HepG2 (cell line): ENCODE measurements at places on chromosomes 12 and 14. TPM values are rescaled to one million over a fixed set of nuclear protein-coding genes. Genes with fewer than 3 reads are reported as not detected.

Gene CLEC4E
- total RNA-seq: not detected in 2 replicates

Gene KIF21A
- 39.7 and 55.9 TPM in 2 replicates for total RNA-seq

Gene GOLGA5
- 40.0 and 54.6 TPM in 2 replicates for total RNA-seq

Gene KRT3
- not detected in 2 replicates for total RNA-seq

Gene OAS3
- 10.5 and 16.7 TPM in 2 replicates for total RNA-seq

DNA sequence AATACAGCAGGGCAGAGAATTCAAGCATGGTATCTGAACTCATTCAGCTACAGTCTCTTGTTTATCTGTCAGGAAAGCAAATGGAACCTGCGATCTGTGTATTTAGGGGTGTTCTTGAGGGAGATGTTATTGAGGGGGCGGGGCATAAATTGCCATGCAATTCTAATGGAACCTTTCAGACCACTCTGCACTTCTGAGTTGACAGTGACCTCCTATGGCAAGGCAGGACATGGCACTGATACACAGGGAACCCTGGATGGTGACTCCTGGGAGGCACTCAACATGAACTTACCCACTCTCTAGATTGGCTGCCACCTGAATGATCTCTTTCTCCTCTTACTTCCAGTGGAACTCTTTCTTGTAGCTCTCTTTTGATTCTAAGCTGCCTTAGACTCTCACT is 787.3 kb downstream of the VRK1 start:
- no peak overlapping the region for H3K4me3 ChIP-seq
- DNase-seq: no peak
- H3K27me3 ChIP-seq: no peaks in the 10 kb centered on the region
- H3K27ac ChIP-seq: no peak overlapping the region
- no peaks in the 10 kb centered on the region for H3K4me1 ChIP-seq
- no peaks in the 10 kb centered on the region for H3K36me3 ChIP-seq

DNA sequence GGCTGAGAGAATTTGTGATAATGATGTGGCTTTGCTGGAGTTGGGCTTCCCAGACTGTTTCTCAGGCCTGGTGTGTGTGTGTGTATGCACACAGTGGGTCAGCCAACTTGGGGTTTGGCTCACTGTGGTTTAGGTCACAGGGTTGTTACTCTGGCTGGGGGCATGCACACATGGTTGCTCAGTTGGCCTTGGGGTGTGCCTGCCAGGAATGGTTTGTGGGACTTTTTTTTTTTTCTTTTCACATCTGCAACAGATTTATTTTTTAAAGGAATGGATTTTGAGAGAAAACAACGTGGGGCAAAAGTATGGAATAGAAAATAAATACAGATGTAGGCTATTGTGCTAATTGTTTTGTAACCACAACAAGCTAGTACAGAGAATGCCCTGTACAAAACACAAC is 25.0 kb upstream of the GTF2A1 start:
- no peaks in the 10 kb centered on the region for H3K36me3 ChIP-seq
- H3K27ac ChIP-seq: no peak overlapping the region
- DNase-seq: no peak
- H3K4me3 ChIP-seq: no peak overlapping the region

GRCh38 chr12:6070472-6071257 is 53.8 kb downstream of the VWF start:
- no peaks in the 10 kb centered on the region for H3K36me3 ChIP-seq
- H3K4me3 ChIP-seq: no peak overlapping the region
- peaks cover 52% of the 10 kb centered on the region for H3K4me1 ChIP-seq
- peak; percentile 75 for DNase-seq

DNA sequence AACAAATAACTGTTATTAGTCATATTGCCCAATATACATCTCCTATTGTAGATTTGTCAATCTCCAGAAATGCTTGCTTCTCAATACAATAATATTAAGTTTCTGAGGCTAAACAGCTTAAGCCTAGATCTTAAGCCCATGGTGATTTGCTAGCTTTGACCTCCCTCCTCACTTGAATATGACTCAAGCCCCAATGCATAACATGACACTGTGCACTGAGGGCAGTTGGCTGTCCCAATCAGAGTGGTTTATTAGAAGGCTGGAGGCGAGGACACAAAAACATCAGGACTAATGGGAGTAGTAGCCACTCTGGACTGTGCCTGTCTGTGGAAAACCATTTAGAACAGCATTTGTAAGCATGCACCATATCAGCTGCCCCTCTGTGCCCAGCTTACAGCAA is 81.1 kb upstream of the GTF2A1 start:
- H3K27me3 ChIP-seq: no peaks in the 10 kb centered on the region
- no peak overlapping the region for H3K4me3 ChIP-seq
- H3K4me1 ChIP-seq: peaks cover 42% of the 10 kb centered on the region
- no peaks in the 10 kb centered on the region for H3K36me3 ChIP-seq
- peak overlapping the region; percentile 91 for H3K27ac ChIP-seq
- no peak for DNase-seq

- H3K27me3 ChIP-seq: no peaks in the 10 kb centered on the region; the same call in 1 of the 2 replicates
- H3K27ac ChIP-seq: no peak overlapping the region
- H3K36me3 ChIP-seq: no peaks in the 10 kb centered on the region
- H3K4me3 ChIP-seq: no peak overlapping the region
- H3K4me1 ChIP-seq: no peaks in the 10 kb centered on the region
- DNase-seq: no peak
Measured at GRCh38 chr12:118625050-118625675, 248.8 kb downstream of the SUDS3 start.

DNA sequence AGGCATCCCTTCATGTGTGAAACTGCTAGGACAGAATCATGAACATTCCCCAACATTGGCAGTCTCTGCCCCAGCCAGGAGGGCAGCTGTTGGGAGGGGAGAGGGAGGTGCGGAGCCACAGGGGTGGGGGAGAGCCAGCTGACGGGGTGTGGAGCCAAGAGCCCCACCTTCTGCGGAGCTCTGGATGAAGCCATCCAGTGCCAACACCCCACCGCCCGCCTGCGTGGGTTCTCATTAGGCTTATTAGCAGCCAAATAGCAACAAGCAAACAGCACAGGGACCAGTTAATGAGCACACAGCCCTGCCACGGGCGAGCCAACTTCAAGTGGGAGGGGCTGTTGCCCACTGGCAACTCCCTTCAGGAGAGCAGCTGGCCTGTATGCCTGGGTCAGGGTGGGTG is 12.1 kb downstream of the LTBP2 start:
- H3K36me3 ChIP-seq: no peaks in the 10 kb centered on the region
- DNase-seq: no peak
- no peak overlapping the region for H3K4me3 ChIP-seq
- H3K27ac ChIP-seq: no peak overlapping the region
- H3K27me3 ChIP-seq: no peaks in the 10 kb centered on the region

GRCh38 chr12:76152181-76152807 is 67.8 kb upstream of the NAP1L1 start:
- H3K4me1 ChIP-seq: no peaks in the 10 kb centered on the region
- DNase-seq: no peak
- H3K27ac ChIP-seq: no peak overlapping the region
- H3K4me3 ChIP-seq: no peak overlapping the region

- no peaks in the 10 kb centered on the region for H3K27me3 ChIP-seq
- no peak for DNase-seq
- no peaks in the 10 kb centered on the region for H3K4me1 ChIP-seq
- H3K27ac ChIP-seq: no peak overlapping the region
Measured at GRCh38 chr12:75236206-75236605, 26.6 kb upstream of the KCNC2 start.

GRCh38 chr12:89706986-89707702 is 1.5 kb downstream of the ATP2B1 start:
- H3K27ac ChIP-seq: peak overlapping the region; percentile 99
- H3K27me3 ChIP-seq: no peaks in the 10 kb centered on the region; the same call in 2 of the 3 replicates
- peak overlapping the region; percentile 84 for H3K4me3 ChIP-seq
- peaks cover 54% of the 10 kb centered on the region for H3K4me1 ChIP-seq
- H3K36me3 ChIP-seq: no peaks in the 10 kb centered on the region

DNA sequence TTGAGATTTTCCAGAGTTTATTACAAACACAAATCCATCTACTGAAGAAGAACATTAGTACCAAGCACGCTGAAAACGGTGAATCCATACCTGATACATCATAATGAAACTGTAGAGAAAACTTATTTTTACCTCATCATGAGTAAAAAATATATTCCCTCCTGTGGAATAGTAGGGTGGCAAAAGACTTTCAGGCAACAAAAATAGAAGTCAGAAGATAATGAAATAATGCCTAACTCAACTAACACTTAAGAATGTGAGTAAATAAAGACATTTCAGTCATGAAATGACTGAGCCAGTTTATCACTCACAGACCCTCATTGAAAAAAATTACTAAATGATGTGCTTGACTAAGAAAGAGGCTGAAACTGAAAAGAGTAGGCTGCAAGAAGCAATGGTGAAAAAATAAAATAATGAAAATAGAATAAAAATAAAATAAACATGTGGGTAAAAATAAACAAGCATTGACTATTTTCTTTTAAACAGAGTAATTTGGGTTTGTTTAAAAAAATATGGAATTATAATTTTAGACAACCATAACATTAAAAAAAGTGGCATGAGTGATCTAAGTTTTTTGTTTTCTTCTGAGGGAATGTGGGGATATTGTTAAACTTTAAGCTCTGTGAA is 148.6 kb downstream of the ASCL1 start:
- no peaks in the 10 kb centered on the region for H3K4me1 ChIP-seq
- H3K27me3 ChIP-seq: no peaks in the 10 kb centered on the region
- H3K27ac ChIP-seq: no peak overlapping the region
- no peaks in the 10 kb centered on the region for H3K36me3 ChIP-seq

GRCh38 chr14:72164420-72165228 is 232.4 kb downstream of the RGS6 start:
- no peak overlapping the region for H3K4me3 ChIP-seq
- H3K36me3 ChIP-seq: no peaks in the 10 kb centered on the region
- DNase-seq: no peak
- no peaks in the 10 kb centered on the region for H3K4me1 ChIP-seq
- H3K27ac ChIP-seq: no peak overlapping the region

GRCh38 chr14:93939304-93940229 is 12.4 kb downstream of the FAM181A start:
- no peaks in the 10 kb centered on the region for H3K27me3 ChIP-seq
- no peaks in the 10 kb centered on the region for H3K36me3 ChIP-seq

DNA sequence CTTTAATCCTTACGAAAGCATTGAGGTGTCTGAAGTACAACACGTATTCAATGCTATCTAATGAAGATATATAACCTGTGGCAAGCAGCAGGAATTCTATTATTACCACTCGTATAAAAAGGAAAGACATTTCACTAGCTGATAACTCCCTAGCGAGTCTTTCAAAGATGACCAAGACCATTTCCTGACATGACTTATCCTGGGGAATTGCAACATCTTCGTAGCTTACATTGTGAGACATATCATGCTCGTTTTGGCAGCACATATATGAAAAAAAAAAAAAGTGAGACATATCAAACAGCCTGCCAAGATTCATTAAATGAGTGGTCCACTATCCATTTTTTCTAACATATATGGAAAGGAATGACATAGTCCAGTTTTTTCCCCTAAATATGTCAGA is 337.0 kb downstream of the FSCB start:
- no peaks in the 10 kb centered on the region for H3K4me1 ChIP-seq
- H3K27me3 ChIP-seq: no peaks in the 10 kb centered on the region
- no peak for DNase-seq
- no peak overlapping the region for H3K27ac ChIP-seq
- no peaks in the 10 kb centered on the region for H3K36me3 ChIP-seq

DNA sequence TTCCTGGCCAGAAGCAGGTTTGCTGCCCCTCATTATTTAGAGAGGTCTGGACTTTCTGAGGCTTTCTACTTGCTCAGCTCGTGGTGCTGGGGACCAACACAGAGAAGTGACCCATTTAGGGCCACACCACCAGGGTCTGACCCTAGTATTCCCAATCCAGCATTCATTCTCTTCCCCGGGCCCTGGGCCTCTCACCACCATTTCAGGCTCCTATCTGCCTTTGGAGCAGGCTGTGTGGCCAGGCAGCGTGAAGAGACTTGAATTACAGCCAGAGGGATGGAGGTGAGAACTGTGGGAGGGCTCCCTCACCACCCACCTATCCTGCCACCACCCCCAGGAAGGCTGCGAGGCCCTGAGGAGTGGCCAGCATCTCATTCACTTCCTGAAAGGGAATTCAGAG is 24.6 kb downstream of the FAM222A start:
- no peak overlapping the region for H3K4me3 ChIP-seq
- DNase-seq: no peak
- H3K36me3 ChIP-seq: no peaks in the 10 kb centered on the region
- H3K27me3 ChIP-seq: no peaks in the 10 kb centered on the region
- peak overlapping the region; percentile 67 for H3K27ac ChIP-seq
- H3K4me1 ChIP-seq: peaks cover 96% of the 10 kb centered on the region

DNA sequence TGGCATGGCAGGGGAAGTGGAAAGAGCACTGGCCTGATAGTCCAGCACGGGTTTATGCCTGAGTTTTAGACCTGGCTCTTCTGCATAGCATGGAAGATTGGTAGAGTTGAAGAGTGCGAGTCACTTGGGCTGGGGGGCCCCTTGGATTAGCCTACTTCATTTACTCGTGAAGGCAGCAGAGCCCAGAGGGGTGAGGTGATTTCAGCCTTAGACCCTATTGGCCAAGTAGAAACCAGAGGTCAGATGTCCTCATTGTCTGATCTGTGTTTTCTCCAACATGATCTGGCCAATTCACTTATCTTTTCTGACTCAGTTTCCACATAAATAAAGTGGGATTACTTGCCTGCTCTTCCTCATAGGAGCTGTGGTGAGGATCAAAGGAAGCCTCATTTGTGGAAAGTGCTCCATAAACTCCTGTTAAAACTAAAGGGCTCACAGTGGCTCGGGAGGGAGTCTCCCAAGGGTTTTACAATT is 1.9 kb downstream of the PLEKHG3 start:
- H3K4me3 ChIP-seq: peak overlapping the region; percentile 79
- no peak for DNase-seq
- no peaks in the 10 kb centered on the region for H3K36me3 ChIP-seq

GRCh38 chr14:88468406-88468805 is 82.9 kb downstream of the SPATA7 start:
- peaks cover 5% of the 10 kb centered on the region for H3K4me1 ChIP-seq
- no peaks in the 10 kb centered on the region for H3K27me3 ChIP-seq
- peaks cover 25% of the 10 kb centered on the region; the same call in 2 of the 3 replicates for H3K36me3 ChIP-seq
- no peak overlapping the region for H3K27ac ChIP-seq

DNA sequence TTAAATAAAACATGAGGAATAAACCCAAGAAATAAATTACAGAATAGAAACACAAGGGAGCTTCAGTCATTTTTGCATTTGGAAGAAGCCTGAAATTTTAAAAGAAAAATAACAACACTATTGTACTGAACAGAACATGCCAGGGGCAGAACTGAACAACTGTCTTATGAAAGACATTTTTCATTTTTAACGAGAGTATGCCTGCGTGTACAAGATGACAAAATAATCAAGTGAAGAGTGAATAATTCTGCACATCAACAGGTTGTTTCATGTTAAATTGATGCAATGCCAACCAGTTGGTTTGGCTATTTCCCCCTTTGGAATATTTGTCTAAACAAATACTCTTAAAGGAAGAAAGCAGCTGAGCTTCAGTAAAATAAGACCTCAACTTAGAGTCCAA is 103.3 kb upstream of the BTG1 start:
- H3K27ac ChIP-seq: no peak overlapping the region
- H3K36me3 ChIP-seq: no peaks in the 10 kb centered on the region
- no peak overlapping the region for H3K4me3 ChIP-seq
- no peak for DNase-seq

DNA sequence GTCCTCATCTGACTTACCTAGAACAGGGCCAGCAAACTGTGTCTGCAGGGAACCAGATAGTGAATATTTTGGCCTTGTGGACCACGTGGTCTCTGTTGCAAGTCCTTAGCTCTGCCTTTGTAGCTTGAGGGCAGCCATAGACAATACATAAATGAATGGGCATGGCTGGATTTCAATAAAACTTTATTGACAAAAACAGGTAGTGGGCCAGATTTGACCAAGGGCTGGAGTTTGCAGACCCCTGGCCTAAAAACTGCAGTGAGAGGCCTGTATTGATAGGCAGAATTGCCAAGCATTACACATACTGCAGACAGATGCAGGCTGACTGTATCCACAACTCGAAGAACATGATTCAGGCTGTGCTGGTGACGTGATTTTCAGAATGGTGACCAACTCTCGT is 25.3 kb downstream of the CCDC63 start:
- DNase-seq: no peak
- no peaks in the 10 kb centered on the region for H3K4me1 ChIP-seq
- H3K36me3 ChIP-seq: no peaks in the 10 kb centered on the region
- H3K4me3 ChIP-seq: no peak overlapping the region
- no peak overlapping the region for H3K27ac ChIP-seq
